ENCODE measurements at places on chromosomes 7 and 10.

DNA sequence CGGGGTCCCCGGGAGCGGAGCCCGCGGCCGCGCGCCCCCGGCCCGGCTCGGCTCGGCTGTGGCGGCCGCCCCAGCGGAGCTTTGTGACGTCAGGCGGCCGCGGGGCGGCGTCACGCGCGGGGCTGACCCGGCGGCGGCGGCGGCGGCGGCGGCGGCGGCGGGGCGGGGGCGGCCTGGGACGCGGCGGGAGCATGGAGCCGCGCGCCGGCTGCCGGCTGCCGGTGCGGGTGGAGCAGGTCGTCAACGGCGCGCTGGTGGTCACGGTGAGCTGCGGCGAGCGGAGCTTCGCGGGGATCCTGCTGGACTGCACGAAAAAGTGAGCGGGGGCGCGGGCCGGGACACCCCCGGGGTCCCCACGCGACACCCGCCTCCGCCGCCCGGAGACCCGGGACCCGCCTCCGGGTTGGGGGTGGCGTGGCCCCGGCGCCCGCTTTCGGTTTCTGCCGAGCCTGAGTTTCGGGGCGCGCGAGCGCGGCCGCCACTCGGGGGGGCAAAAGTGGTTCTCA, at the start of gene PWWP2B:
PWWP2B (plus strand) TSS at position 165 of the 506 bp plus-strand sequence; CDS start at position 192, 27 bp downstream.
- DNase-seq, result peak; percentile 28

DNA sequence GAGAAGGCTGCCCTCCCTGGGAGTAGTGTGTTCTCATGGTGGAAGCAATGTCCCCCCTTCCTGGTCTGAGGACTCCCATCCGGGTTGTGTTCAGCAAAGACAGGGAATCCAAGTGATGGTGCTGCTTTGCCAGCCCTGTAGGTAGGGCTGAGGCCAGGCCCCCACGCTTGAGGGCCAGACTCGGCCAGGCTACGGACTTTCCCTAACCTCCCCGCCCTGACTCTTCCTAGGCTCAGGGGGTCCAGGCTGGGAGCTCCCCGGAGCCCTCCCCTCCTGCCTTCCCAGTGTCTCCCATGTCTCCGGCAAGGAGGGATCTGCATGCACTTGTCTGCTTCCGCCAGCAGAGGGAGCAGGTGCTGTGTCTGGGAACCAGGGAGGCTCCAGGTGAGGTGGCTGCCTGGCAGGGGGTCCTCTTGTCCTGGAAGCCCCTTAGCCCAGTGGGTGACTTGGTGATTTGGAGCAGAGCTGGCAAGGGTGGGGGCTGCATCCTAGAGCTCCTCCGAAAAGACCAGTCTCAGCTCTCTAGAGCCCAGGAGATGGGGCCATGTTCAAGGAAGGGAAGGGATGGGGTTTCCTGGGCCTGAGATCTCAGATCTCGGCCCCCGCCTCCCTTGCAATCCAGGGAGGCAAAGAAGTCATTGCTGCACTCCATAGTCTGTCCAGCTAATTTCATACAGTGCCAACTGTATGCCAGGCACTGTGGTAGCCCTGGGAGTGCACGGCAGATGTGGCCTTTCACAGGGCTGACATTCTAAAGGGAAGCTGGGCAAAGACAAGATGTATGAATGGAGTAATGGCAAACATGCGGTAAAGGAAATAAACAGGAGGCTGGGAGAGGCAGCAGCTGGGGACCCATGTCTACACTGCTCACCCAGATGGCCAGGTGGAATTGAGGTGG, 20.3 kb upstream of the SFRP5 start:
- DNase-seq, result peak; percentile 58

- DNase-seq, result no peak
Measured at GRCh38 chr10:79344502-79345195, 2.6 kb upstream of the PPIF start.

- no peak for DNase-seq
Measured at GRCh38 chr10:34343764-34344163, 471.3 kb downstream of the PARD3 start.

DNA sequence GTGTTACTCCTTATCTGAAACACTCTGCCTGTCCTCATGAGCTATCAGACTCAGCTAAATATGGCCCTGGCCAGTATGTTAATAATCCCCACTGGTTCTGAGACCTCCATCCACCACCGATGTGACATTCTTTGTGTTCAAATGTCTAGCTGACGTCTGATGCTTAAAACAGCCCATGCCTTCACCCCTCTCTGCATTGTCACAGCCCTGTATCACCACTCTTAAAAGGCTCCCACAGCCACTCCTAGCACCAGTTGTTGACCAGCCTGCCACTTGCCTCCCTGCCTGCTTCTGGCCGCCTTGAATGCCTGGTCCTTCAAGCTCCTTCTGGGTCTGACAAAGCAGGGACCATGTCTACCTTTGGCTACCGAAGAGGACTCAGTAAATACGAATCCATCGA, at the start of gene LMOD2:
LMOD2 (plus strand) TSS at position 253 of the 400 bp plus-strand sequence; CDS start at position 351, 98 bp downstream.
- no peak for DNase-seq

DNA sequence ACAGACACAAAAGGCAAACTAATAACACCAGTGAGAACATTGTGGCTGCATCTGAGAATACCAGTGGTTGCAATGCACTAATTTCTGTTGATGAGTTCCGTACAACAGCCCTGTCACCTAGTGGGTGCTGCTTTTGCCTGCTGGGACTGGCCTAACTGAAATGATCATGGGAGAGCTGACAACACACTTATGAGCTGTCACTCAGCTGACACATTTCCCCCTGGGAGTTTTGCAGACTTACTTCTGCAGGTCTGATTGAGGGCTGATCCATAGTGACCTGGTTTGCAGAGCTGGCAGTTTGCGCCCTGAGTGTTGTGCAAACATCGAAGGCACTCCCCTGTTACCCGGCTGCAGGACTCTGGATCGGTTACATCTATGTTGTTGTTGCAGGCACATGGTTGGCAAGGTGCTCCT, 60.6 kb upstream of the LAMB1 start:
- no peak for DNase-seq

DNA sequence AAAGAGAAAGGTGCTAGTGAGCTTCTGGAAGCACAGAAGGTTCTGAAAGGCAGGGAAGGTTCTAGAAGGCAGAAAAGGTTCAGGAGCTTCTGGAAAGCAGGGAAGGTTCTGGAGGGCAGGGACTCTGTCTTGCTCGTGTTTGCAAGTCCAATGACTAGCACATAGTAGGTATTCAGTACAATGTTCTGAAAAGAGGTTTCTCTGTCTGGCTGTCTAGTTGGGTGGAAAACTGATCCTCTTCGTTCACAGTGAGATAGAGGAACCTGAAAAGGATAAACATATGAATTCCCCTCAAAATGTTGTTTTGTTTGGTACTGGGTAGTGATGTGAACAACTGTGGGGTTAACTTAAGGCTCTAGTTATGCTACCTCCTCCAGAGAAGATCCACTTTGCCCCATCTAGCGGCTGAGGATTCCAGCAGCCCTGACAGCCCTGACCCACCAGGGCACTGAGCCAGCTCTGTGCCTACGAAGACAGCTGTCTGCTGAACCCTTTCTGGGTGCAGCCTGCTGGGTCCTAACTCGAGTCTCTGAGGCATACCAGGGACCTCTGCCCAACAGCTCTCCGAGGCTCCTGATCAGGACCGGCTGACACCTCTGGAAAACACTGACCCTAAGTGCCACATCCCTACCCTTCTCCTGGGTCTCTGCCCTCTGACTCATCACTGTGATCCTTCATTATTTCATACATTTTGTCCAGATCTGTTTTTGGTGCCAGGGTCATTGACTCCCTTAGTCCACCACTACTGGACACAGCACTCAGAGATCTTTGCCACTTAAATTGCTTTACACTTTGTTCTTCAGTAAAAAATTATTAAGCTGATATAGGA, 15.4 kb downstream of the PTPRN2 start:
- no peak for DNase-seq

- DNase-seq, result no peak
Measured at GRCh38 chr10:103139803-103140202, 53.3 kb downstream of the NT5C2 start.

GRCh38 chr10:122460891-122461293, 461 bp upstream of the HTRA1 start:
- DNase-seq, result no peak

GRCh38 chr10:113497198-113497597, 55.7 kb upstream of the HABP2 start:
- DNase-seq, result no peak

DNA sequence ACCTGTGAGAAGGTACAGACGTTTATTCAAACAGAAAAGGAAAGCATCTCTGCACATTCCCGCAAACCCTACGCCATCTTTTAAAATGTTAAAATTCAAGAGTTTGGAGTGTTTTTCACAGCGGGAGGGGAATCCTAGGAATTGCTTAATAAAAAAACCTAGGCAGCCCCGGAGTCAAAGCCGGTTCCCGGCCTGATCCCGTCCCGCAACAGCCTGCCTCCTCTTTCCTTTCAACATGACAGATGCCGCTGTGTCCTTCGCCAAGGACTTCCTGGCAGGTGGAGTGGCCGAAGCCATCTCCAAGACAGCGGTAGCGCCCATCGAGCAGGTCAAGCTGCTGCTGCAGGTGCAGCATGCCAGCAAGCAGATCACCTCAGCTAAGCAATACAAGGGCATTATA, 123.0 kb upstream of the VSTM2A start:
- no peak for DNase-seq

GRCh38 chr10:97921581-97922021, 72.0 kb downstream of the GOLGA7B start:
- DNase-seq, result no peak

GRCh38 chr7:964401-965231, 10.1 kb upstream of the ADAP1 start:
- no peak for DNase-seq

DNA sequence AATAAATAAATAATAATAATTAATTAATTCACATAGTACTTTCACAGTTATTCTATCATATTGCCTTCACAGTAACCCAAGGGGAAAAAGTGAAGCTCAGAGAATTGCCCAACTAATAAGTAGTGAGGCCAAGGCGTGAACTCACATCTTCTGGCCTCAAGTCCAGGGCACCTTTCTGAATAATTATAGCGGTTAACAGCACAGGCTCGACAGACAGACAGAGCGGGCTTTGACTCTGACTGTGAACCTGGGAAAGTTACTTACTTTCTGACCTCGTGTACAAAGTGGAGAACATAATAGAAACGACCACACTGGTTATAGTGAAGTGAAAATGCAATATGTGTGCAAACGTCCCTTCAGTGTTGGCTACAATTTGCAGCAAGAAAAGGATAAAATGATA, 5.7 kb upstream of the SMKR1 start:
- no peak for DNase-seq

DNA sequence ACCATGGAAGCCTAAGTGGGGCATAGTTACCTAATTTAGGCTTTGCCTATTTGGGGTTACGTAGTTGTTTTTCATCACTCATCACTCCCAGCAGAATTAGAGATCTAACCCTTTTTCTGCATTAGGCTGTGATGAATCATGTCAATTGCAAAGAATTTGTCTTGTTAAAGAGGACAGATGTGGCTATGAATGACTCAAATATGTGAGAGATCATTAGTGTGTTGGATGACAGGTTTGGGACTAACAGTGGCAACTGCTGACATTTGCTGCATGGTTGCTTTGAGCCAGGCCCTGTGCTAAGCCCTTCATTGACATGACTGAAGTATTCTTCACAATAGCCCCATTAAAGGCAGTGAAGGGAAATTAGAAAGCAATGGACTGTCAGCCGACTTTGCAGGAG, 83.4 kb upstream of the BMPER start:
- DNase-seq, result no peak

DNA sequence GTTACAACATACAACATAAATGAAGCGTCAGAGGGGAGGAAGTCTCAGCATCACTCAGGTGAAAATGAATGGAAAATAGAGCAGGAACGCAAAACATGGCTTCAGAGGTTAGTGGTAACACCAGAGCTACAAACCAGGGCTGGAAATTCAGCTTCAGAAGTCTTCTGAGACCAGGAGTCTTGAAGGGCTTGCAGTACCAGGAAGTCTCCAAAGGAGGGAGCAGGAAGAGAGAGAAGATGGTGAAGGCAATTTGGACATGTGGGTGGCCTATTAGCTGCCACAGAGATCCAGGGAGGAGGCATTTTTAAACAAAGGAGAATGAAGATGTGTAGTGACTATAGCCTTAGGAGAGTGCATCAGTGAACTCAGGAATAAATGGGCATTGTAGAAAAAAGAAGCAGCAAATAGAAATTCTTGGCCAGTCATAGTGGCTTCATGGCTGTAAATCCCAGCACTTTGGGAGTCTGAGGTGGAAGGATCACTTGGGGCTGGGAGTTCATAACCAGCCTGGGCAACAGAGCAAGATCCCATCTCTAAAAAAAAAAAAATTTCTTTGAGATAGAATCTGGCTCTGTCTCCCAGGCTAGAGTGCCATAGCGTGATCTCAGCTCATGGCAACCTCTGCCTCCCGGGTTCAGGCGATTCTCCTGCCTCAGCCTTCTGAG, 9.3 kb upstream of the TET1 start:
- no peak for DNase-seq

- DNase-seq, result no peak
Measured at GRCh38 chr7:133452577-133452976, 199.7 kb downstream of the EXOC4 start.

DNA sequence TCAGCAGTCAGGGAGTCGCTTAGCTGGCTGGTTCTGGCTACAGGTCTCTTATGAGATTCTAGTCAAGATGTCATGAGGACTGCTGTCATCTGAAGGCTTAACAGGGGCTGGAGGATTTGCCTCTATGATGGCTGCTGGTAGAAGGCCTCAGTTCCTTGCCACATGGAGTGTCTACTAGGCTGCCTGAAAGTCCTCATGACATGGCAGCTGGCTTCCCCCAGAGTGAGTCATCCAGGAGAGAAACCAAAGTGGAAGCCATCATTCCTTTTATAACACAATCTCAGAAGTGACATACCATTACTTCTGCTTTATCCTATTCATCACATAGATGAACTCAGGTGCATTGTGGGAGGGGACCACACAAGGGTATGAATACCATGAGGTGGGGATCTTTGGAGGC, 75.1 kb downstream of the EXOC6 start:
- DNase-seq, result no peak

- DNase-seq, result no peak
Measured at GRCh38 chr7:136891850-136892249, 23.4 kb downstream of the CHRM2 start.

DNA sequence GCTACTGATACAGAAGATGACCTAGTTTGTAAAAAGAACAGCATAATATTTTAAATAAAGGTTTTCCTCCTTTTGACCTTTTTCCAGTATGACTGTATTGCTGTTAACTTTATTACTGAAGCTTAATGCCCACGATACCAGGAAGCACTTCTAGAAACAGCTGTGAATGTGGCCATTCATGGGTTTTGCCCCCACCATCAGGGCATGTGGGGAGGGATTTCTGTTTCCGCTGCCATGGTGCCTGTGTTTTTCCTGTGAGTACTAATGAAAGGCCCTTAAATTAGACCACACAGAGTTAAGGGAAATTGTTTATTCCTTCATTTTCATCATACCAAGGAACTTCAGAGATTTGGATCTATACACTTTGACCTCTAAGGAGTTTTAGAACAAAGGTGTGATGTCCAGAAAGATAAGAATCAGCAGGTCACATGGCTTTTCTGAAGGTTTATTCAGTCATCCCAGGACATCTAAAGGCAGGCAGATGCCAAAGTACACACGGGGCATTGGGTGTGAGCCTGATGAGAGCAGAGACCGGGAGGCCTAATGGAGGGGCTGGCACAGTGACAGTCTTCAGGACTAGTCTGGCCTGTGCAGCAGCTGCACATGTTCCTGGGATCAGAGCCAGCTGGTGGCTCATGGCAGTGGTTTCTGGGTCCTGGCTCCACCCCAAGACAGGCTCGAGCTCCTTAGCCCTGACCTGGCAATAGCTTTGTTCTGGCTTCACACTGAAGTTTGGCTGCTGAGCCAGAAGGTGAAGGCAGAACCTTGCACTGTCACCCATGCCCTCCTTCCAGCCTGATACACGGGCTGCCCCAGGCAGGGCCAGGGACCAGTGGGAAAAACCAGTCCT, 190.9 kb downstream of the REEP3 start:
- no peak for DNase-seq

- no peak for DNase-seq
Measured at GRCh38 chr10:119509909-119510451, 32.5 kb downstream of the RGS10 start.

All from activated CD4-positive, CD25-positive, alpha-beta regulatory T cell (primary cell).